ENCODE measurements at places on chromosomes 3 and 15. TPM values are rescaled to one million over a fixed set of nuclear protein-coding genes. Genes with fewer than 3 reads are reported as not detected.

BAHD1 gene
- total RNA-seq, result 10.6 TPM

DNA sequence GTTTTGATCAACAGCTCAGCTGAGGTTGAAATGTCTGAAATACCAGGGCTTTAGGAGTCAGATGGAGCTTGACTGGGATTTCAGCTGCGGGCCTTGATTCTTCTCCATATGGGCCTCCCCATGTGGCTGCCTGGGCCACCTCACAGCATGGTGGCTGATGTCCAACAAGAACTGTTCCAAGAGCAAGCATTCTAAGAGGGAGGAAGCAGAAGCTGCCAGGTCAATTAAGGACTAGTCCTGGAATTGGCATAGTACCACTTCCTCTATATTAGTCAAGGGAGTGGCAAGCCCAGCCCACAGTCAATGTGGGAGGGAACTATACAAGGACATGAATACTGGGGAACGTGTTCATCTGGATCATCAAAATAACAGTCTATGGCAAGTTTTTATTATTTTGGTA lies 181.7 kb upstream of the ANKRD28 start:
- no peaks in the 10 kb centered on the region for H3K27me3 ChIP-seq
- H3K4me1 ChIP-seq, result no peaks in the 10 kb centered on the region
- DNase-seq, result no peak
- H3K27ac ChIP-seq, result no peak overlapping the region
- H3K36me3 ChIP-seq, result no peaks in the 10 kb centered on the region
- H3K4me3 ChIP-seq, result no peak overlapping the region

KBTBD8 gene
- total RNA-seq, result not detected

DNA sequence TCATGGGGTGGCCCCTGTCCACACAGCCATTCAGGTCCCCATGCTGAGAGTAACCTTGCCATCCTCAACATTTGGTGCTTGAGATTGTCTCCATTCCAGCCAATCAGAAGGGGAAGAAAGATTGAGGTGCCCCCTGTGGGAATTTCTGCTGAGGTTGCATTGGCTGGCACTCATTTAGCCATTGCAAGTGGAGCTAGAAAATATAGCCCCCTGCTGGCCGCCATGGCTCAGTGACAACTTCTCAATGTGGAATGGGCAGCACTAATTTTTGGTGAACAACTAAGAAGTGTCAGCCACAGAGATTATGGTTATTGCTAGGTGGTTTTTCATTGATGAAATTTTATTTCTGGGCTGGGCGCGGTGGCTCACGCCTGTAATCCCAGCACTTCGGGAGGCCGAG lies 22.0 kb downstream of the COL6A6 start:
- no peak overlapping the region for H3K4me3 ChIP-seq
- no peaks in the 10 kb centered on the region for H3K4me1 ChIP-seq
- no peaks in the 10 kb centered on the region for H3K36me3 ChIP-seq

DNA sequence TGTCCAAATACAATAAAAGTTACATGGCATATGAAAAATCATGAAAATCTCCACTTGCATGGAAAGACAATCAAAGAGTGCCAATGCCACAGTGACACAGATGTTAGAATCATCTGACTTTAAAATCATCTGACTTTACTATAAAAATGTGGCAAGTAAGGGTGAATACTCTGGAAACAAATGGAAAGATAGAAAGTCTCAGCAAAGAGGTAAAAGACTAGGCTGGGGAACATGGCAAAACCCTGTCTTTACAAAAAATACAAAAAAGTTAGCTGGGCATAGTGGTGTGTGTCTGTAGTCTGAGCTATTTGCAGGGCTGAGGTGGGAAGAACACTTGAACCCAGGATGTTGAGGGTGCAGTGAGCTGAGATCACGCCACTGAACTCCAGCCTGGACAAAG lies 29.1 kb downstream of the ALPK3 start:
- H3K27me3 ChIP-seq, result no peaks in the 10 kb centered on the region
- peaks cover under 1% of the 10 kb centered on the region for H3K4me1 ChIP-seq
- no peak overlapping the region for H3K27ac ChIP-seq
- DNase-seq, result peak; percentile 16
- no peaks in the 10 kb centered on the region for H3K36me3 ChIP-seq
- no peak overlapping the region for H3K4me3 ChIP-seq

DNA sequence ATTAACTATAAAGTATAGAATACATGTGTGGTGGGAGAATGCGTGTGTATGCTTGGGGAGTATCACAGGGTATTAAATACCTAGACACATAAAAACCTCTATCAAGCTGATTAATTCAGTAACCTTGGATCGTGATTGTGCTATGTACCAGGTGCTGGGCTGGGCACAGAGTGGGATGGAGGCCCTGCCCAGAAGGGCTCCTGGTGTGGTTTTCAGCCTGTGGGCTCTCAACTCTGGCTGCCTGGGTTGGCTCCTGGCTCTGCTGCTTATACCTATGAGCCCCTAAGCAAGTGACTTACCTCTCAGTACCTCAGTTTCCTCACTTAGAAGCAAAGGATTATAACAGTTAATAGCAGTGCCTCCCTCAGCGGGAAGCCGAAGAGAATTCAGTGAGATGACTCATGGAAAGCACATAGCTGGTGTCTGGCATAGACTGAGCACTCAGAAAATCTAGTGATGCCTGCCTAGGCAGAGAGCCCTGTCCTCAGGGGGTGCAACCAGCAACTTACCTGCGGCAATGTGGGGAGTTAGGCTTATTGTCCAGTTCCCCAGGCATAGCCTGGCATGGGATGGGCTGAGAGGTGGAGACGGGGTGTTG lies 90.6 kb upstream of the MYZAP start:
- H3K27ac ChIP-seq, result peak overlapping the region; percentile 48
- peaks cover 3% of the 10 kb centered on the region for H3K4me1 ChIP-seq
- no peaks in the 10 kb centered on the region for H3K36me3 ChIP-seq
- no peak overlapping the region for H3K4me3 ChIP-seq
- H3K27me3 ChIP-seq, result no peaks in the 10 kb centered on the region

- no peaks in the 10 kb centered on the region for H3K27me3 ChIP-seq
- peaks cover 2% of the 10 kb centered on the region for H3K4me1 ChIP-seq
- no peak overlapping the region for H3K27ac ChIP-seq
- no peaks in the 10 kb centered on the region for H3K36me3 ChIP-seq
- no peak for DNase-seq
- H3K4me3 ChIP-seq, result no peak overlapping the region
Measured at GRCh38 chr15:90189781-90190467, 11.2 kb upstream of the SEMA4B start.

CAMK2N2 gene
- not detected for total RNA-seq

- no peak overlapping the region for H3K27ac ChIP-seq
- no peak for DNase-seq
- H3K4me1 ChIP-seq, result no peaks in the 10 kb centered on the region
- H3K27me3 ChIP-seq, result no peaks in the 10 kb centered on the region
- H3K36me3 ChIP-seq, result no peaks in the 10 kb centered on the region
- H3K4me3 ChIP-seq, result no peak overlapping the region
Measured at GRCh38 chr3:34300621-34301020, 502.2 kb downstream of the PDCD6IP start.

CLDN1 gene
- 0.53 TPM for total RNA-seq

SAMMSON gene
- 2.2 TPM for total RNA-seq

- no peaks in the 10 kb centered on the region for H3K27me3 ChIP-seq
- peak overlapping the region; percentile 68 for H3K27ac ChIP-seq
- peak; percentile 12 for DNase-seq
- H3K36me3 ChIP-seq, result no peaks in the 10 kb centered on the region
- H3K4me1 ChIP-seq, result peaks cover 10% of the 10 kb centered on the region
Measured at GRCh38 chr15:68420186-68420684, 11.7 kb downstream of the ITGA11 start.

- no peaks in the 10 kb centered on the region for H3K27me3 ChIP-seq
- no peaks in the 10 kb centered on the region for H3K36me3 ChIP-seq
- no peaks in the 10 kb centered on the region for H3K4me1 ChIP-seq
- no peak overlapping the region for H3K4me3 ChIP-seq
- no peak overlapping the region for H3K27ac ChIP-seq
Measured at GRCh38 chr15:96598514-96598913, 268.0 kb downstream of the NR2F2 start.

- H3K4me1 ChIP-seq, result no peaks in the 10 kb centered on the region
- no peak overlapping the region for H3K4me3 ChIP-seq
- no peak for DNase-seq
- H3K27me3 ChIP-seq, result no peaks in the 10 kb centered on the region
- H3K36me3 ChIP-seq, result no peaks in the 10 kb centered on the region
Measured at GRCh38 chr15:79981831-79982455, 10.9 kb upstream of the BCL2A1 start.

IQGAP1 gene
- 99.1 TPM for total RNA-seq

SMAD6 gene
- 140 TPM for total RNA-seq

- H3K4me3 ChIP-seq, result no peak overlapping the region
- no peak overlapping the region for H3K27ac ChIP-seq
- no peaks in the 10 kb centered on the region for H3K36me3 ChIP-seq
- DNase-seq, result no peak
Measured at GRCh38 chr15:32784581-32784980, 66.8 kb downstream of the GREM1 start.

DNA sequence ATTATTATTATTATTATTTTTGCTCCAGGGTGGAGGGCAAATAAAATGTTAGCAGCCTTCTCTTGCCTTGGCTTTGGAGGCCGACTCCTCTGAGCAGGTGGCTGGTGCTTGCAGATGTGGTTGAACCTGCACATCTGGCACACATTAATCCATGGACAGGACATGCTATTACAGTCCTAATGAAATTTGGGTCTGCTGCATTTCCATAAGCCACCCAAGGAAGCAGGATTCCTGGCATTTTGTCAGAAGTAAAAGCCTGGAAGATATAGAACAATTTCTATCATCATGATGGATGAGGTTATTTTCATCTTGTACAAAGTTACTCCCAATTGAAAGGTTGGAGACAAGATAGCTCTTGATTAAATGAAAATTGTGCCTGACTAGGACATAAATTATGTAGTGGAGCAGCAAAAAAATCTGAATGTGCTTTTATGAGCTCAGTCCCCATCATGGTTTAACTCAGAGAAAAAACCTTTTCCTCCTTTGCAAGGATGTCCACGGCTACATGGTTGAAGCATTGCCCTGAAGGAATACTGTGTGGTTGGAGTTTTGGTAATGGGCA lies 130.9 kb upstream of the RGMA start:
- H3K27me3 ChIP-seq, result no peaks in the 10 kb centered on the region
- H3K27ac ChIP-seq, result no peak overlapping the region
- H3K4me3 ChIP-seq, result no peak overlapping the region
- H3K4me1 ChIP-seq, result no peaks in the 10 kb centered on the region

GRCh38 chr3:184234224-184234623 lies 4.8 kb downstream of the VWA5B2 start:
- no peak for DNase-seq
- H3K36me3 ChIP-seq, result no peaks in the 10 kb centered on the region
- H3K4me3 ChIP-seq, result no peak overlapping the region
- H3K27ac ChIP-seq, result no peak overlapping the region

MORC1 gene
- not detected for total RNA-seq

DNA sequence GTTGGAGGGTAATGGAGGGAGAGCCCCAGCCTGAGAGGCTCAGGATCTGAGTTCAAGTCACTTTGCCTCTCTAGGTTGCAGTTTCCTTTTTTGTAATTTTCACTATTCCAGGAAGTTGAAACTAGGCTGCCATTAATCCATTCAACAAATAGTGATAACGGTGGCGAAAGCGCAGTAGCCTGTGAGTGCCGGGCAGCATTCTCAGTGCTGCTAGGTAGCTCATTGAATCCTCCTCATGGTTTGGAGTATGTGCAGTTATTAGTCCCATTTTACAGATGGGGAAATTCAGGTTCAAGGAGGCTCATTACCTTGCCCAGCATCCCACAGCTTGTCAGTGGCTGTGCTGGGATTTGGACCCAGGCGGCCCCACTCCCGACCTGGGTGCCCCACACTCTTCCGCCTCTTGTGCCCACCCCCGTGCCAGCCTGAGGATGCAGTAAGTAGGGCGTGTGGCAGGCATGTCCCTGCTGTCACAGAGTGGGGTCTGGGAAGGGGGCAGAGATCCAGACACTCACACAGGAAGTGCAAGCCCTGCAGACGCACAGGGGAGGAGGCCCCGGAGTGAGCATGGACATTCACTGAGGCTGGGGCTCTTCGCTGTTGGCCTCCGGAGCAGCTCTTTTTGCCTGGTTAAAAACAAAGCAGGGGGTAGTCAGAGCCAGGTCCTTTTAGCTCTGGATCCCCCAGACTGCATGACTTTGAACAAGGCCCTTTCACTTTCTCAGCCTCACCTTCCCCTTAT lies 58.8 kb downstream of the SLC6A6 start:
- peaks cover 26% of the 10 kb centered on the region for H3K36me3 ChIP-seq
- H3K4me3 ChIP-seq, result no peak overlapping the region
- peak overlapping the region; percentile 45 for H3K27ac ChIP-seq
- DNase-seq, result no peak
- no peaks in the 10 kb centered on the region for H3K27me3 ChIP-seq

DNA sequence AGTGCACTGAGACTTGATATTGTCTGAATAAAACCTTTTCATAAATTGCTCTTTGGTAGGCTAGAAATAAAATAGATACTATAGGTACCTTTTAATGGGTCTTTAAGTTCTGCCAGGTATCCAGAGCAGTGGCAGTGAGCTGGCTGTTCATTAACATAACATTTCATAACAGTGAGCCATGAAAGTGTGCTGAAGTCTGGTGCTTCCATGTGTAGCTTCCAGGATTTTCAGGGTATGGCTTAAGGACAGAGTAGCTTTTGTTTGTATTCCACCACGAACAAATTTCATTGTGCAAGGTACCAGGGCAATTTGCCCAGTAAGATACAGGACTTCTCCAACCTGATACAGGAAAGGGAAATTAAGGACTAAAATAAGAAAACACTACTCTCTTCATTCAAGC lies 124.7 kb upstream of the NANOGP8 start:
- no peak for DNase-seq
- no peaks in the 10 kb centered on the region for H3K4me1 ChIP-seq

DNA sequence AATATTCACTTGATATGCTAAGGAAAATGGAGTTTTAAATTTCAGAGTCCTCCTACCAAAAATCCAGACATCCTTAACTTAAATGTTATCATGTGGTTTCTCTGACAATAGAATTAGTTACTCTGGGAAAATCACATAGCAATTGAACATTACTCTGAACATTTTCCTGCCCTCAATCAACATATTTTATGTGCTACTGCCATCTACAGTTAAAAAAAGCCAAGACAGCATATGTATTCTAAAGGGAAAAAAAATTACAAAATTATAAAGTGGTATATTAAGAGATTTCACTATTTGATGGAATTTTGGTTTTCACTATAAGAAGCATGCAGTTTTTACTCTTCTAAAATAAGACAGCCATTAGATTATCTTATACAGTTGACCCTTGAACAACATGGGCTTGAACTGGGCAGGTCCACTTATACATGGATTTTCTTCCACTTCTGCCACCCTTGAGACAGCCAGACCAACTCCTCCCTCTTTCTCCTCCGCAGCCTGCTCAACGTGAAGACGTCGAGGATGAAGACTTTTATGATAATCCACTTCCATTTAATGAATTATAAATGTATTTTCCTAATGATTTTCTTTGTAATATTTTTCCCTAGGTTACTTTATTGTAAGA lies 122.3 kb downstream of the ATP1B3 start:
- H3K36me3 ChIP-seq, result no peaks in the 10 kb centered on the region
- no peaks in the 10 kb centered on the region for H3K27me3 ChIP-seq
- no peak overlapping the region for H3K27ac ChIP-seq
- no peak overlapping the region for H3K4me3 ChIP-seq
